ENCODE measurements at places on chromosomes 6 and 20. TPM values are rescaled to one million over a fixed set of nuclear protein-coding genes. Genes with fewer than 3 reads are reported as not detected.

GRCh38 chr20:32959351-32960221 is 44.6 kb downstream of the SUN5 start:
- no peak overlapping the region for H3K27ac ChIP-seq
- no peak overlapping the region for H3K4me3 ChIP-seq
- H3K4me1 ChIP-seq, result no peaks in the 10 kb centered on the region
- no peak for DNase-seq

DNA sequence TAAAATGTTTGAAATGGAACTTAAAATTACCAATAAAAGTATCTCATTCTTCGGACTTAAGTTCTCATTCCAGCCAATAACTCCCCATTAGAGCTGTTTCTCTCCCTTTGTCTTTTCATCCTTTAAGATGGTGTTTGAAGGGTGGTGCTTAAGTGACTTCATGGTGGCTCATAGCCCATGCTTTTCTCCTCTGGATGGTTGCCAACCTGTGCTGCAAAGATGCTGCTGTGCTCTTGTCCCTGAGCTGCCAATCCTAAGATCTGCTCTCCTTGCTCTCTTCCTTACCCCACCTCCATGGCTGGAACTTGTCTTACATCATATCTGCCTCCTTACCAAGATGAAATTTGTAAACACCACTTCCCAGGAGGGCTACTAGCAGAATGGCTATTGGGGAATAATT is 31.6 kb upstream of the PNRC1 start:
- H3K27ac ChIP-seq, result no peak overlapping the region
- no peaks in the 10 kb centered on the region for H3K27me3 ChIP-seq
- no peak for DNase-seq
- no peak overlapping the region for H3K4me3 ChIP-seq

Gene ALDH8A1
- total RNA-seq, result 1.5 TPM

DNA sequence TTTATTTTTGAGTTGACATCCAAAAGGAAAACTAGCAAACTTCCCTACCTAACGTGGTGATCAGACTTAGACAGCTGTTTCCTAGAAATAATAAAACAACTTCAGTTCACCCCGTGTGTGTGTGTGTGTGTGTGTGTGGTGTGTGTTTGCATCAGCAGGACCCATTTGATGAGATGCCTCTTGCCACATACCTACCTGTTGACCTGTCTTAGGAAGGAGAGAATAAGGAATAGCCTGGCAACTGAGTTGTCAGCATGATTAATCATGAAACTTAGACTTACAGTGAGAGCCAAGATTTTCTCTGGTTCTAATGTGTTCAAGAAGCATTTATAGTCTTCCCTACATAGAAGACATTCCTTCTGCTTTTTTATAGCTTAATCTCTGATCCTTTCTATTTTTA is 16.1 kb upstream of the PBOV1 start:
- DNase-seq, result no peak
- H3K27me3 ChIP-seq, result no peaks in the 10 kb centered on the region
- H3K4me3 ChIP-seq, result no peak overlapping the region

Gene SIRPB2
- 0.57 TPM for total RNA-seq

Gene ZBTB24
- total RNA-seq, result 11.5 TPM

Gene TRIM15
- total RNA-seq, result 13.5 TPM

All from Calu3 (cell line).